ENCODE measurements at places on chromosomes 2 and 18. TPM values are rescaled to one million over a fixed set of nuclear protein-coding genes. Genes with fewer than 3 reads are reported as not detected.

DNA sequence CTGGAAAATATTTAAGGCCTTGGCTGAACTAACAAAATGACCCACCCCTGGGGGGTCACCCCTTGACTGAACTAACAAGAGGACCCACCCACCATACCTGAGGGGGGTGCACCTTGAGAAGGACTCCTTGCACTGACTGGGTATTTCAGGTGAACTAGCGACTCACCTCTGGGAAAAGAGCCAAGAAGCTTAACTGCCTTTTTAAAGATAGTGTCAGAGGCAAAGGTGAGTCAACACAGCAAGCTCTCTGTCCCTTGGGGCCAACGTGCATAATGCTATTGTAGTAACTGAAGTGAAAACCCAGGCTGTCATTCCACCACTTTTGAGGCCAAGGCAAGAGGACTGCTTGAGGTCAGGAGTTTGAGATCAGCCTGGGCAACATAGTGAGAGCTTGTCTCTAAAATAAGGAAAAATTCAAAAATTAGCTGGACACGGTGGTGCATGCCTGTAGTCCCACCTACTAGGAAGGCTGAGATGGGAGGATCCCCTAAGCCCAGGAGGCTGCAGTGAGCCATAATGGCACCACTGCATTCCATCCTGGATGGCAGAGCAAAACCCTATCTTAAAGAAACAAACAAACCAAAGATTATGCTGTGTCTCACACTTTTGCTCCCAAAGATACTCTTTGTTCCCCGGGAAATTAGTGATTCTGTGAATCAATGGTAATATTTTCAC, 36.4 kb upstream of the ZCCHC2 start:
- DNase-seq, result no peak

- DNase-seq, result no peak
Observed at GRCh38 chr18:10213526-10213925, 240.9 kb upstream of the APCDD1 start.

DNA sequence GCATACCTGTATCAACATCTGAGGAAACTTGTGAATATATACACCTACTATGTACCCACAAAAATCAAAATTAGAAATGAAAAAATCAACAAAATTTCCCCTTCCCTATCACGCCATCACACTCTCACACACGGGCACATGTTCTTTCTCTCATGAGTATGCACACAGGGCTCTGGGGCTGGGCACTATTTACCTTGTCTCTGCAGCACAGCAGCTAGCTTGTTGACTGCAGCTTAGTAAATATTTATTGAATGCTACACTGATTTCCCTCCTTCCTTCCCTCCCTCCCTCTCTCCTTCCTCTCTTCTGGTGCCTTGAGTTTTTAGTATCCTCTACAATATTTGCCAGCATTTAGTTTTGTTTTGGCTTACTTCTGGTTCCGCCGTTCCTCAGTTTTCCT, 182.7 kb upstream of the LHCGR start:
- no peak for DNase-seq

GRCh38 chr18:7676253-7676873, 109.2 kb downstream of the PTPRM start:
- no peak for DNase-seq

DNA sequence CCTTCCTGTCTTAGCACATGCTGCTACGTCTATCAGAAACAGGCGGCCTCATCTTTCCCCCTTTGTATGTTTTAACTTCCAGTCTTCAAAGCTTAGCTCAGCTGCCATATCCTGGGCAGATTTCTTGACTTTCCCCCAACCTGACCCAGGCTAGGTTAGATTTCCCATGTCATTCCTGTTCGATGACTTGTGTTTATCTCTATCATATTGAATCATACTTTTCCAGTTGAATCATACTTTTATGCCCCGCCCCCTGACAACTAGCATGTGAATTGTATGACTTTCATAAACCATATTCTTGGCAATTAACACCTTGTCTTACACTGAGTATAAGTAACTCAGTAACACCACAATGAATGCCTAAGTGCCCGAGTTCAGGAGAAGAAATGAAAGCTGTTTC, 128.3 kb downstream of the CYRIA start:
- DNase-seq, result no peak

Gene COLEC11
- total RNA-seq, result 2.3 TPM

Gene IL1RL1
- 0.10 TPM for total RNA-seq

Gene PER2
- 5.5 TPM for total RNA-seq

Gene CDKL4
- 0.92 TPM for total RNA-seq

Gene TTR
- not detected for total RNA-seq

Data from endothelial cell (in vitro differentiated cells).